ENCODE measurements at places on chromosomes 11 and 22.

DNA sequence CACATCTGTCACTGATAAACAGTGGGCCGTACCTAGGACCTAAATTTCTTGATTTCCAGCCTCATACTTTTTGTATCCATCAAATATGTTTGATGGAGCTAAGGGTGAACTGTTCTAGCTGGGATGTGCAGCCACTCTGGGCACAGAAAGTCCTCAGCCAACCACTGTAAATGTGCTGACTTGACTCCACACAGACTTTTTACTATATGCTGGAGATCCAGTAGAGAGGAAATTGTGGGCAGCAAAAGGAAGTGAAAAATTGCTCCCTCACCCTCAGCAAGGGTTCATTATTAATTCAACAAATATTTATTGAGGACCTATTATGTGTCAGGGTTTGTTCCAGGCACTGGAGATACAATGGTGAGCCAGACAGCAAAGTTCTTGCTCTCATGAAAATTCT is 54.2 kb upstream of the AMPD3 start:
- no peak for DNase-seq

- no peak for DNase-seq
These were observed 9.5 kb downstream of the TSKU start for GRCh38 chr11:76792505-76793264.

GRCh38 chr11:8083088-8083395 is 2.0 kb downstream of the TUB start:
- no peak for DNase-seq

DNA sequence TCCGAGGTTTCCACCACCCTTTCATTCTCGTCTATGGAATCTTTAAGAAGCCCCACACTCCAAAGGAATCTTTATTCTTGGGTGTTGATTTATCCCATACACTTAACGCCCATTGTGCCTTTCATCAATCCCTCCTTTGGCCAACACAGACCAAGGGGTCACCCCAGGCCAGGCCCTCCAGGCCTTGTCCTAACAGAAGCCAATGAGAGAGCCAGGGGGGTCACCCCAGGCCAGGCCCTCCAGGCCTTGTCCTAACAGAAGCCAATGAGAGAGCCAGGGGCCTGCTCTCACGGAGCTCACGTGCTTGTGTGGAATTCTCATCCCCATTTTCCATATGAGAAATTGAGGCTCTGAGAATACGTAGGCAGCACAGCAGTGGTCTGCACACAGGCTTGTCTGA is 47.9 kb upstream of the TIMP3 start:
- DNase-seq = no peak

DNA sequence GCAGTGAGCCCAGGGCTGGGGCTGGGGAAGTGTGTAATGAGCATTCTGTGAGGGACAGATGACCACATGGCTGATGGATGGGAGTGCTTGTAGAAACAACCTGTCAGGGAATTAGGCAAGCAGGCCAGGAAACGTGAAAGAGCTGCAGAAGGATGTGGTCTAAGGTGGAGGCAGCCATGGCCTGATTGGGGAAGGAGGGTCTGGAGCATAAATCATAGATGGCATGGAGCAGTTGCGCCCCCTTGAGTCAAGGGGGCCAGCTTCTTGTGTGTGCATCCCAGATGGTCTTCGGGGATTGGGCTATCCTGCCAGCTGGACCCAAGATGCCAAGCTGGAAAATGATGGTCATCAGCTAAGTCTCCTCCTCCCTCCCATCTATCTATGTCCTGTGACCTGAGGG is 119.4 kb upstream of the CLPB start:
- DNase-seq = no peak

DNA sequence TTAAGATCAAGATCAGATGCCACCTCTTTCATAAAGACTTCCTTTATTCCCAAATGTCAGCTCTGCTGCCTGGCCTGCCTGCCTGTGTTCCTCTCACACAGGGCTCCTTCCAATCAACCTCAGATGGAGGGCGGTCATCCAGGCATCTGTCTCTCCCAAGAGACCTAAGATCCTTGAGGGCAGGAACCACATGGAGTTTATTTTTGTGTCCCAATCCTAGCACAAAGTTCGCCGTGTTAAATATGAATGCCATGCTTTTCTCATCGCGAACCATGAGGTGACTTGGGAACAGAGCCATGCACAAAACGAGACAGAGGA is 72.7 kb upstream of the ARFGAP3 start:
- no peak for DNase-seq

DNA sequence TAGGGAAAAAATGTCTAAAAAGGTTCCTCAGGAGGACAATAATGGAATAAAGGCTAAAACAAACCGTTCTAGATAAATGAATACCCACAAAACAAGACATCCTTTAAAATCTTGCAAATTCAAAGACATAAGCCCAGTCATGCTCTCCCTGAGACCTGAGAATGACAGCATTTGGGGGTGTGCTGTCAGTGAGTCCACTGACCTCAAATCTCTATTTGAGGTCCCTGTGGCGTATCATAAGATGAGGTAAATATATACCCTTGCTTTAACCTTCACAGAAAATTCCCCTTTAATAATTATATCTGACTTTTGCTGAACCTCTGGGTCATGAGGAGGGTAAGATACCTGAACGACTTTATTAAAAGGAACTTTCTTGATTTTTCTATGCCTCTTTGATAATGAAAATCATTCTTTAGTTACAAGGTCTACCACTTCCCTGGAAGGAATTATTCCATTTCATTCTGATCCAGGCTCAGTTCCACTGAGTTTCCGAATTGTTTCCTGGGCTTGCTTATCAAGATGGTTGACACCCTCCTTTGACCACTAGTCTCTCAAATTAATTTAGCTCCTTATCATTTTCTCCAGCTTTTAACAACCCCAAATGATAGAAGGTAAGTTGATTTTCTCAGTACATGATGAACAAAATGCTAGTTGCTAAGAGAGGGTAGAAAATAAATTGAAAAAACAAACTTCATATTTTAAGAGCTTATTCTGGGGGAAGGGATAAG is 53.8 kb upstream of the CHRM4 start:
- no peak for DNase-seq

DNA sequence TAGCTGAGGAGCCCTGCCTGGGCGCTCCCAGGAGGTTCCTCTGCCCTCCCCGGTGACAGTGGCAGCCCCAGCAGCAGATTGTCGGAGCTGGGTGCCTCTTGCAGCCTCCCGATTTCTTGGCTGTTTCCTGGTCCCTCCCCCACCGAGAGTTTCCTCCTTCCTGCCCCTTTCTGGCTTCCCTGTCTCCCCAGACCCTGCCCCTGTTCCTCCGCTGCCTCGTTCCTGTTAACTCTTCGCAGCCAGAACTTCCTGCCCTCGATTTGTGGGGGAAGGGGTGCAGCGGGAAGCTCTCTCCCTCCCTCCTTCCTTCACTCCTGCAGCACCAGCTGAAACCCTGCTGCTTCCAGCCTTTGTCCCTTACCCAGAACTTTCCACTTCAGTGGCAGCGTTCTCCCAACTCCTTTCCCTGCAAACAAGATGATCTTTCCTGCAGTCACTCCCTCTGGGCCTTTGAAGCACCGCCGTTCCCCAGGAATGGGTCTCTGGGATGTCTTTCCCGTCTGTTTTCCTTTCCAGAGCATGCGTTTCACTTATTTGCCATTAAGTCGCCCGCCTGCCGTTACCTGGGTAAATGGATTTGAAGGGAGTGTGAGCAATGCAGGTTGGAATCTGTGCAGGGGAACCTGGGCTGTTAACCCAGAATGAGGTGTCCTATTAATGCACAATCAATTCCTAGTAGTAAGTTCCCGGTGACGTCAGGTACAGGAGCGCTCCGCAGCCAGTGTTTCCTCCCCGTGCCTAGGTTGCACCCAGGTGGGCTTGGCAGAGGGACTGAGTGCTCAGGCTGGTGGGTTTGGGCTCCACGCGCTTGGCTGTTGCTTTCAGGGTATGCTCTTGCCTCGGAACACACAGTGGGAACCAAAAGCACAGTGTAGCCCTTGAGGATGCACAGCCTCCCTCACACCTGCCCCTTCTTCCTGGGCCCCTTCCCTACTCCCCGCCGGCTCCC is 4.3 kb downstream of the GRK2 start:
- no peak for DNase-seq

DNA sequence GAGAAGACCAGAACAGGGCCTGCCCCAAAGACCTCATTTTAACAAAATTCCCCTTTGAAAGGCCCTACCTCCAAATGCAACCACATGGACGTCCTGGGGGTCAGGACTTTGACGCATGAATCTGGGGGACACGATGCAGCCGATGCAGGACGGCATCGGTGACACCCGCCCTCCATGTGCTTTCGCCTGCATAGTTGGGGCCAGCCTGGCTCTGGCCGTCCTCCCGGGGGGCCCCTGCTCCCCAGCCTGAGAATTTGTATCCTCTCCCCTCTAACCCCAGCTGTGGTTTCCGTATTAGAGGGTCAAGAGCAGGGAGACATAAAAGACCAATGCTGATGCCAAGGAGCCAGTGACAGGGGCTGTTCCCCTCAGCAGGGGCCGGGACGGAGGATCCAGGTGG is 18.4 kb upstream of the BRSK2 start:
- no peak for DNase-seq

DNA sequence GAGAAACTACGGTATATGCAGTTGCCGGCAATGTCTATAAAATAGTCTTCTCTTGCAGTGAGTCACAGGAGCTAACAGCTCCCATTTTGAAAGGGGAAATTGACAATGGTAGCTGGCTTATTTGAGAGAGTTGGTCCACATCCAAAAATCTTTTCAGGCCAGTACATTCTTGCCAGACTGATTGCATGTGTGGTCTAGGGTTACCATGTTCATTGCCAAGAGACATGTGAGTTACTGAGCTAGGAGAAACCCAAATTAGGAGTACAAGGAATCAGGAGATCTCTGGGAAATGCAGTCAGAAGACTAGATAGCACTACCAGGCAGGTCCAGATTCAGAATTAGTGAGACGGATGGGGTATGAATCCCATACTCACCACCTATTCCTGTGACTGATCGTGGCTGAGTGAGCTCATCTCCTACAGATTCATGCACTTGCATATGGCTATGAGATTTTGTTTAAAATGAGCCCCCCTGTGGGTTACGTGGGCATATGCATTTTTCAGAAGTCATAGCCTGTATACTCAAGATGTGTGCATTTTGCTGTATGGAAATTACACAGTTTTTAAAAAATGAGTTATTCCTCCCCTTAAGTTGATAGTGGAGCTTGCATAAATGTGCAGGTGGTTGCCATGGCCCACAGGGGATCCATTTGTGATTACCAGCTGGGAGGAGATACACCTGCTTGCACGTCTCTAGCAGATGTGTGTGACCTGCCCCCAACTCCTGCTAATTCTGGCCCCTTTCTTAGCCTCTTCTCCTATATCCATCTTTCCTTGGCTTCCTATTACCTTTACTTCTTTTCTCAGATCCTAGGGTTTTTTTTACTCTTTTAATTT is 102.7 kb downstream of the COMMD9 start:
- peak; percentile 94 for DNase-seq

DNA sequence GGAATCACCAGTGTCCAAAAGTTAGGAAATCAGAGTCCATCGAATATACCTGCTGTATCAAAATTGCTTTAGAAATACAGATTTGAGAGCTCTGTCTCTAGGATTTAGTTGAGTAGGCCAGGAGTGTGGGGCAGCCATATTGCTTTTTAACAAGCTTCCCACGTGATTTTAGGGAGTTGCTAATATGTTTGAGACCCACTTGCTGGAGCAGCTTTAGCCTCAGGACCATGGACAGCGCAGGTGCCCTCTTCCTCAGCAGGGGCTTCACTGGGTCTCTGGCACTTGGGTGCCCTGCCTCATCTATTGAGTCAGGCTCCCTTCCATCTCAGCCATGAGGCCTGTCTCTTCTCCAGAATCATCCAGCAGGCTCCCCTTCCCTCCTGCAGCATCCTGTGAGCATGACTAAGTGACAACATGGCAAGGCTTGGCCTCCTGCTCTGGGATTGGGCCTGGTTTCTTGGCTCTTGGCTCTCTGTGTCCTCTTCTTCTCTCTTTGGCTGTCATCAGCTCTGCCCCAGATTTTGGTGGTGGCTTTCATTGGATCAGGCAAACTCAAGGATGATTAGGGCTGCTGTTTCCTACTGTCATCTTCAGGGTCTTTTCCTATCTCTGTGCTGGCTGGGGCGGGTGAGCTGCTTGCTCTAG is 70.0 kb downstream of the SGSM1 start:
- peak; percentile 5 for DNase-seq

- peak; percentile 58 for DNase-seq
These were observed 65.1 kb upstream of the LRRC55 start for GRCh38 chr11:57116654-57117053.

DNA sequence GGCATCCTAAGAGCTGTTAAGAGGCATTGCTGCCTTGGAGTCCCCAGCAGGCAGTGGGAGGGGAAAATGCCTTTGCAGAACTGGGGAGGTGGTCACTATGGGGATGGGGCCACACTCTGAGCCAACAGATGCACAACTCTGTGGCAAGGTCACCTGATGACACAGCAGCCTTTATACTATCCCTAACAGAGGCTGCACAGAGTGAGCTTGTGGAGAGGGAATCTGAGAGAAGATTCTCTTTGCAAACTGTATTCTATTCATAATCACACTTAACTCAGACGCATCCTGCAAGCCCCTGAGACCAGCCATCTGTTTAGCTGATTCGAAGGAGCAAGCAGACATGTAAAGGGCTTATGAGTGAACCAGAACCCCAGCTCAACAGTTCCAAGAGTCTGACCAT is 49.0 kb upstream of the TTC12 start:
- no peak for DNase-seq

DNA sequence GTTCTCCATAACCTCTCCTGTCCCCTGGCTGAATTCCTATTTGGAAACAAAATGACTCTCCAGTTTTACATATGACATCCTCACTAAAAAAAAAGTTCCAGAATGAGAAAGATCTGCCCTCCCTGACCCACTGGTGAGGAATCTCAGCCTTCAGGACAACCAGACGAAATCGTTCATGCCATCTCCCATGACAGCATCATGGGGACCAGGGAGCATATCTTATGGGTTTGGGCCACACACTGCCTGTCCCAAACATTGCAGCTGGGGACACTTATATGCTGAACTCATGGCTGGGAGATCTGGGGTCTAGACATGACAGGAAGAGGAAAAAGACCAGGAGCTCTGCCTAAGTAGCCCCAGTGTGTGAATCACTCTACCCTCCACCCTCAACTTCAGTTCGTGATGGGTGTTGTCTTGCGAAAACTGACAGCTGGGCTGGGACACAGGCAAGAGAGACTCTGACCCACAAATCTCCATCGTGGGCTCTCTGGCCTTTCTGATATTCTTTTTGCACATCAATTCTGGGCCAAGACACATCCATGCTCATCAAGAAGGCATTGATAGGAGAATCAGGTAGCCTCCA is 102.0 kb downstream of the ZNF280B start:
- DNase-seq = no peak

- no peak for DNase-seq
These were observed 135.1 kb downstream of the RAB38 start for GRCh38 chr11:88040148-88040496.

GRCh38 chr11:76808996-76809395 is 25.8 kb downstream of the TSKU start:
- DNase-seq = no peak

GRCh38 chr11:116261606-116262005 is 511.2 kb downstream of the BUD13 start:
- DNase-seq = no peak

DNA sequence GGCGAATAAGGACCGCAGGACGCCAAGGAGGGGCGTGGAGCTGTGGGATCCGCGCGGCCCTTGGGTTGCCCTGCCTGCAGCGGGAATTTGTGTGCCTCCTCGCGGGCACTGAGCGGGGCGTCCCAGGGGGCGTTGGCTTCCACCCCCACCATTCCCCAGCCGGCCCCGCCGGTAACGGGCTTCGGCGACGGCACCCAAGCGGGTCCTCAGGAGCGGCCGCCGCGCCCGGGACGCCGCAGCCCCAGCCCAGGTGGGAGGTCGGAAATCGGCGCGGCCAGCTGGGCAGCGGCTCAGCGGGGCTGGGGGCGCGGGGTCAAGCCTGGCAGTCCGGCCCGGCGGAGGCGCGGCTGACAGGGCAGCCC is 320 bp downstream of the CLTCL1 start:
- DNase-seq = no peak

GRCh38 chr11:17827006-17827405 is 92.4 kb downstream of the KCNC1 start:
- DNase-seq = no peak

All from fibroblast of the aortic adventitia (primary cell).